ENCODE measurements at places on chromosomes 3 and 15.

- DNase-seq, result no peak
These were observed 7.8 kb upstream of the PRTG start for GRCh38 chr15:55750706-55751105.

DNA sequence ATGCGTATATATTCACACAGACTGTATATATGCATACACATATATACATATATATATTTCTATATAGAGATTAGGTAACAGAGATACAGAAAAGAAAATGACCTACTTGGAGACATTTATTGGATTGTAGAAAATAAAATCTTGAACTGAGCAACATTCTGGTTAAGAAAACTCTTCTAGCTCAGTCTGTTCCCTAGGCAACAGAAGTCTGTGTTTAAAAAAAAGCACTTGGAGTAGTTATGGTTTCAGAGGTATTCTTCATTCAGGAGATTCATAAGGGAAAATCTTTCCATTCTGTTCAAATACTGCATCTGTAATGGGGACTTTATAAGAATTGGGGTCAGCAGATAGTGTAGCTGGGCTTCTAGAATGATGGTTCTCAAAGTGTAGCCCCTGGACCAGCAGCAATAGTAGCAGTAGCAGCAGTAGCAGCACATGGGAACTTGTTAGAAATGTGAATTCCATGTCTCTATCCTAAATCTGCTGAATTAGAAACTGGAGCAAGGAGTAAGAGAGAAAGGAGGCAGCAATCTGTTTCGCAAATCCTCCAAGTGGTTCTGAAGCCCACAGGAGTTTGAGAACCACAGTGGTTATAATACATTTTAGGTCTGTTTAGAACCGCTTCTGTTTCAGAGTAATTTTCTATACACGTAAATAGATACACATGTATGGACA lies 112.8 kb upstream of the TMEM108 start:
- DNase-seq, result no peak

DNA sequence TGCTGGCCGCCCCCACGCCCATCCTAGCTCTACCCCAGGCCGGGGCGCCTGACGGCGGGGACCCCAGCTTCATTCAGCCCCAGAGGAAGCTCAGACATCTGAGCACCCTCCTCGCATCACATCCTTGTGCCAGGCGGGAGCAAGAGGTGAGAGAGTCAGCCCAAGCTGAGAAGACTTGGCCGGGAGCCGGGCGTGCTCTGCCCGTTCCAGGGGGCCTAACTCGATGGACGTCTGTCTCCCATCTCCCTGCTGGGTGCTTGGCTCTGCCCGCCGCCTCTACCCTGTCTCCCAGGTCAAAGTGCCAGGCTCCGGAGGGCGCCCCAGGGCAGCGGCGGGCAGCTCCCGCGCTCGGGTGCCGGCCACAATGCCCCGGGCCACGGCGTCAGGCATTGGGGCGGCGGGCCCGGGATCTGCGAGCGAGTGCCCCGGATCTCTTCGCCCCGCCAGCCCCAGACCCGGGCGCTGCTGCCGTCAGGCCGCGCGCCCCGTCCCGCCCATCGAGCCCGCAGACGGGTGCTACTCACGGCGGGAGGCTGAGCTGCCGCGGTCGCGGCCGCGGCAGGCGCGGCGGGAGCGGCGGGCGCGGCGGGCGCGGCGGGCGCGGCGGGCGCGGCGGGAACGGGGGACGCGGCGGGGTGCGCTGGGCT lies 388 bp downstream of the DAPK2 start:
- no peak for DNase-seq

GRCh38 chr15:85730001-85730820 lies 64.5 kb downstream of the KLHL25 start:
- peak; percentile 73 for DNase-seq

- no peak for DNase-seq
These were observed 30.3 kb downstream of the ABHD2 start for GRCh38 chr15:89118481-89118989.

DNA sequence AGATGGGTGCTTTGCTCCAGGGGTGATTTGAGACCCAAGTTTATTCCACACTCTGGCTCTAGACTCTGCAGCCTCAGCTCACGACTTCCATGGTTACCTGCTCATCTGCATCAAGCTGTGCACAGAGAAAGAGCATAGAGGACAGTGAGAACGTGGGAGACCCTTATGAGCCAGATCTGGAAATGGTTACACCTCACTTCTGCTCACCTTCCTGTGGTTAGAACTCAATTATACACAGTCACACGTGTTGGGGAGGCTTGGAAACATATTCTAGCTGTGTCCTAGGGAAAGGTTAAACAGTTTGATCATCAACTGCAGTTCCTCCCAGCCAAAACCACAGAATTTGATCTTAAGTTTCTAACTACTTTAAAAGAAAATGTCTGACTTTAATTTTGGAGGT lies 1.8 kb downstream of the FETUB start:
- no peak for DNase-seq

DNA sequence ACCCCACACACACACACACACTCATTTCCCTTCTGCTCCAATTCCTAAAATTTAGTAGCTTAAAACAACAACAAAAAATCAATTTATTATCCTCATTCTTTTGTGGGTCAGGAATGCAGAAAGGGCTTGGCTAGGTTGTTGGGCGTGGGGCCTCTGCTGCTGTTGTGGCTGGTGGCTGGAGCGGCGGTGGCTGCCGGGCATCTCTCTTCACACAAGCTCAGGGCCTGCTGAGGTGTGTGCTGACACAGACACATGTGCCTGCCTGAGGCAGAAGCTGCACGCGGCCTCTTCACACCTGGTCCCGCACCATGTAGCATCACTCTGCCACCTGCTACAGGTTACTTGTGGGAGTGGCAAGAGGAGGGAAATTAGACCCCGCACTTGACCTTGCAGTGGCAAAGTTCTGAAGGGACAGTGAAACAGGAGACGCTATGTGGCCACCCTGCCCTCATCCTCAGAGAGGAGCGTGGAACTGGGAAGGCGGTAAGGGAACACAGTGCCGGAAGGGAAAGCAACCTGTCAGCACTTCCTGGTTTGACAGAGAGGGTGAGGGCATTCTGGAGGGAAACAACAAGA lies 64.0 kb upstream of the PRR20G start:
- no peak for DNase-seq

- no peak for DNase-seq
These were observed 21.4 kb downstream of the CALML4 start for GRCh38 chr15:68183616-68184315.

GRCh38 chr3:76300746-76301145 lies 515.4 kb upstream of the ZNF717 start:
- no peak for DNase-seq

DNA sequence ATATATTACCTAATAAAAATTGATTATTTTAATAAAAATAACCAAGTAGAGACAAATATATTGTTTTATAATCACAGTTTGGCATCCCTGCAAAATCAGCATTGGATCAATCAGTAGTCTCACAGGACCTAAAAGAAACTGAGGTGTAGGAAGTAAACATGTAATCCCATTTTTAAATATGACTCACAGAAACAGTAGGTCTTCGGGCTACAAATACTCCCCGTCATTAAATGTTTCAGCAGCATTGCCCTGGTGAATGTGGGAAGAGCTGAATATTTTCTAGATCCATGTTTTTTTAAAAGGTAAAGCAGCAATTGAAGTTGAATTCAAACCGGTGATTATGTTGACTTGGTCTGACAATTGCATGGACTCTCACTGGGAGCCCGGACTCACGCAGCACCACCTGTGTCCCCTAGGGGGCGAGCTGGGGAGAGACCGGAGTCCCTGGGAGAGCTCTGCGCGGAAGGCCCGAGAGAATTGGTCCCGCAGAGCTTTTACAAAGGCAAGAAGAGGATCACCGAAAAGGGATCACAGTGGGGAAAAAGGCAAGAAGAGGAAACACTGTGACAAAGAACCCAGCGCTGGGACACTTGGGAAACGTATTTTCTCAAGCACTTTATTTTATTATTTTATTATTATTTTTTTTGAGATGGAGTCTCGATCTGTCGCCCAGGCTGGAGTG lies 17.2 kb upstream of the USP3 start:
- peak; percentile 91 for DNase-seq

GRCh38 chr3:141737093-141737492 lies 1.0 kb upstream of the RNF7 start:
- no peak for DNase-seq

- no peak for DNase-seq
These were observed 447.7 kb upstream of the DPPA4 start for GRCh38 chr3:109784852-109785631.

DNA sequence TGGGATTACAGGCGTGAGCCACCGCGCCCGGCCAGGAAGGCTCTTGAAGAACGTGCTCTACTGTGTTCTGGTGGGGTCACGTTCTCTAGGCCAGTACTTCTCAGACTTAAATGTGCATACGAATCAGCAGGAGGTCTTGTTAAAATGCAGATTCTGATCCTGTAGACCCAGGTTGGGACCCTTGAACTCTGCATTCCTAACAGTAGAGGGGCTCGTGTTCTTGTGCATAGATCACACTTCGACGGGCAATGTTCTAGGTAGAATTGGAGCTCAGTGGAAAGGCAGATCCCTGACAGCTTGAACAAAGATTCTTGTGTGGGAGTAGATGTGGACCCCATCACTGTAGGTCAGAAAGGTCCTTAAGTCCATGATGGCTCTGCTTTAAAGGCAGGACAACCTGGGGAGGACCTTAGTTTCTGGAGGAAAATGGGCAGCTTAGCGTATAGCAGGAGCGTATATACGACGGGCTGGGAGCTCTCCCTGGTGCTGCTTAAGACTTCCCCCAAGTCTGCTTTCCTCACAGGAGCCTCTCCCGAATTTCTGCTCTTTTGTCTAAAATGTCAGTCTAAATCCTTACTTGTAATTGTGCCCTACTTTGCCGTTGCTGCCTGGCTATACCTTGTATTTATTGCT lies 16.9 kb upstream of the FAM81A start:
- peak; percentile 34 for DNase-seq

DNA sequence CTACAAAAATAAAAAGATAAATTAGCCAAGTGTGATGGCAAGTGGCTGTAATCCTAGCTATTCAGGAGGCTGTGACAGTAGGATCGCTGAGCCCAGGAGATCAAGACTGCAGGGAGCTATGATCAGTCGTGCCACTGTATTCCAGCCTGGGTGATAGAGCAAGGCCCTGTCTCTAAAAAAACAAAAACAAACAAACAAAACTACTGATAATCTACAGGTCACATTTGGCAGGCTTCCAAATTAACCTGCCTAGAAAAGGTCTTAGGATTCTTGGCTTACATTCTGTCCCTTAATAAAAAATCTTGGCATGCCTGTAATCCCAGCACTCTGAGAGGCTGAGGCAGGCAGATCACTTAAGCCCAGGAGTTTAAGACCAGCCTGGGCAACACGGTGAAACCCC lies 33.4 kb upstream of the SETD2 start:
- no peak for DNase-seq

- no peak for DNase-seq
These were observed 17.9 kb upstream of the TMCC1 start for GRCh38 chr3:129911261-129911861.

DNA sequence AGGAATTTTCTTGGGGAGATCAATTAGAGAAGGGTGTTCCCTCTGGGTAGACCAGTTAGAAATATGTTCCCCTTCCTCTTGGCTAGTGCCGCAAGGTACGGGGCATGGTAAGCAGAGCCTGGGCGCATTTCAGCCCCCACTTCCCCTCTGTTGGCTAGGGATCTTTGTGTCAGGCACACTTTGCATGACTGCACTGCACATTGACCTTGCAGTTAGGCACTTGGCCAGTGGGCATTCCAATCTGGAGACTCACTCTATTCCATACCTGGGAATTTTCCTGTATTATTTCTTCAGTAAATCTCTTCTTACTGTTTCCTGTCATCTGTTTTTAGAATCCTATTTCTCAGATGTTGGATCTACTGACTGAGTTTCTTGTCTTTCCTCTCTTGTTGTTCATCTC lies 30.0 kb upstream of the CACNA1D start:
- no peak for DNase-seq

GRCh38 chr3:42723219-42723618 lies 20.6 kb upstream of the HHATL start:
- no peak for DNase-seq

GRCh38 chr3:193938613-193939012 lies 197.3 kb upstream of the HES1 start:
- DNase-seq, result no peak

DNA sequence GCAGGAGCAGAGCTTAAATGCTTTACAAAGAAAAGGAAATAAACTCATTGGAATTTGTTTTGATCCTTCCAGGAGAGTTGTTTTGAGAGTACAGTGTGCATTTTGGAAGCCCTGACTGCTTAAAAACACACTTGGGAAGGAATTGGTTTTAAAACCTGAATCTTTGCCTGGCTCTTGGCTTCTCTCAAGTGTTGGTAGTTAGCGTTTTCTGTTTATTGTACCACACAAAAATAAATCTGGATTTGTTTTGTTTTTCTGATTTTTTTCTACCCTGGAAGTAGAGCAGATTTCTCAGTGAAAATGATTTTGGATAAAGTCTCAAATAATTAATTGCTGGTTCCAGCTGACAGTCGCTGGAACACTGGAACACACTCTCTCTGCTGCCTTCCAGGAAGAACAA lies 90.6 kb downstream of the CHST2 start:
- DNase-seq, result no peak

- peak; percentile 18 for DNase-seq
These were observed 402.2 kb upstream of the CFAP20DC start for GRCh38 chr3:59451800-59452746.

DNA sequence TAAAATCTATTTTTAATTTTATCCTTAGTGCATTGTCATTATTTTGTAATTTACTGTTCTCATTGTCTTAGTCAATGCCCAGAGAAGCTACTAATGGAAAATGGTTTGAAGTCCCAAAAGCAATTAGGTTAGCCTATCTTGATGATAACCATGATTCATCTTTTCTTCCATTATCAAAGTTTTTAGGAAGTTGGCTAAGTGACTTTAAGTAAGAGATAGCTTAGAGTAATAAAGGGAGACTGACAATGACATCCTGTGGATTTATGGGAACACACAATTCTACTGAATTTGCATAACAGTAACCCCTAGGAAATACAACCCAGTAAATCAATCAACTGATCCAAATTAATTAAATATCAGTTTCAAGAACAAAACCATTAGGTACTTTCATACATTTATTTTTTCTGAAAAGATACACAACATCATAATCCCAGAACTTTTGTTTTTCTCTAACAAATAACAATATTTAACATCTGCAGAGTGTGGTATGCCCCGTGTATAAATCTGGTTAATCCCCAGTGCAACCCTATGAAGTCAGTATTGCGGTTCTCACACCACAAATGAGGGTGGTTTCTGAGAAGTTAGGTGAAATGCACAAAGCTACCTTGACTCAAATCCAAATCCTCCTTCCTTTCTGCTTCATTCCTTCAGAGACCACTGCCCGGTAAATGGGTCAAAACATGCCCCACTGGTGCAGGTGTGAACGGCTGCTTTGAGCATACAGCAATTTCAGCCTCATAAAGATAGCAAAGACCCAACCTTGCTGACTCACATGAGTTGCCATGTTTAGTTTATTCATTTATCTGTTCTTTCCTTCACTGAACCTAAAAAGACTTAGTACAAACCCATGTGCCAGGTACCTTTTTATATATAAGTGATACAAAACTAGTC lies 202.1 kb downstream of the TBL1XR1 start:
- no peak for DNase-seq

DNA sequence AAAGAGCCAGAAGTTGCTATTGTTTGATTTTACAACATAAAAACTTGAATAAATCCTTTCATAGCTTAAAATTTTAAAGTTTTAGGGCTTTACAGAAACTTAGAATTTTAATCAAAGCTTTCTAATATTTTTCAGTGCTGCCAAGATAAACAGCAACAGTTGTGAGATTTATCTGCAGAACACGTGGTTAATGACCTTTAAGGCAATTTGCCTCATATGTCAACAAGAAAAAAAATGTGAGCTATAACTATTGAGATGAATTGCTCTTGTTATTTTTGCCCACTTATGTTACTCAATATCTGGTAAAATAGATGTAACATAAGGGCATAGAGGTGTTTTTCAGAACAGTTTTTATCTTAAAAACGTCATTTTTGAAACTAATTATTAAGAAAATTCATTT lies 96.7 kb upstream of the NECTIN3 start:
- no peak for DNase-seq

Measured in AG20443 (cell line).